Foreskin melanocyte (primary cell): ENCODE measurements at places on chromosomes 11 and 22.

DNA sequence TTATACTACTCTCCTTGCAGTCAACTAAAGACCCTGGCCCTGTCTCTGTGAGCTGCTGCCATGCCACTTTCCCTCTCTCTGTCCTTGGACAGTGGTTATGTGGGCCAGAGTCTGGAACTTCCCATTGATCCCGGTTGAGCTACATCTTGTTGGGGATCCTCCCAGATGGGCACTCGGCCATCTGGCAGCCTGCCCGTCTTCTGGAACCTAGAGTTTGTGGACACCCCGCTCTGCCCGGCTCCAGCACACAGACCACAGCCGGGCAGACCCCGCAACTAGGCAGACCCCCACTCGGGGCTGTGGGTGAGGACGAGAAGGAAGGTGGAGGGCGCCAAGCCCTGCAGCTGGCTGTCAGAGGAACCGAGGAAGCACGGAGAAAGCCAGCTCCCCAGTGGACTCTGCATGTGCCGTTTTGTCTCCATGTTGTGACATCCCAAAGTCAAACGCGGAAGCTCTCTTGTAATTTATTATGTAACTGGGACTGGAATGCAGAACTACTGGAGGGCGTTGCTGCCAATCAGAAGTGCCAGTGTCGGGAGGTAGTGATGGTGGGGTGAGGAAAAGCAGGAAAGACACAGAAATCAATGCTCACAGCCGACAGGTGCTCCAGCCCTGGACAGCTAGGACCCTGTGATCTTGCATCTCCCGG is 207.7 kb downstream of the CEP164 start:
- DNase-seq: no peak

DNA sequence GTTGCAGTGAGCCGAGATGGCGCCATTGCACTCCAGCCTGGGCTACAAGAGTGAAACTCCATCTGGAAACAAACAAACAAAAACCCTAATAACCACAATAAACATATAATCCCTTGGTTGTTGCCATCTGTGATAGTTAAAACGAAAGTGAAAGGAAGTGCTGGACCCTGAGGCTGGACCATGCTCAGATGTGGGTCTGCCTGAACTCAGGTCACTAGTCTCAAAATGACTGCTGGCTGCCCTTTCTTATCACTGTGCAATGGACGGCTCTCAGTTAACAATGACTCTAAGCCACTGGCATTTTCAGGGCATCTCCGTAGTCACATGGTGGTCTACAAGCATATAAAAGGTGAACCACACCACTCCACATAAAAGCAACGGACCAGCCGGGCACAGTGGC is 48.2 kb upstream of the FTH1 start:
- DNase-seq: no peak

DNA sequence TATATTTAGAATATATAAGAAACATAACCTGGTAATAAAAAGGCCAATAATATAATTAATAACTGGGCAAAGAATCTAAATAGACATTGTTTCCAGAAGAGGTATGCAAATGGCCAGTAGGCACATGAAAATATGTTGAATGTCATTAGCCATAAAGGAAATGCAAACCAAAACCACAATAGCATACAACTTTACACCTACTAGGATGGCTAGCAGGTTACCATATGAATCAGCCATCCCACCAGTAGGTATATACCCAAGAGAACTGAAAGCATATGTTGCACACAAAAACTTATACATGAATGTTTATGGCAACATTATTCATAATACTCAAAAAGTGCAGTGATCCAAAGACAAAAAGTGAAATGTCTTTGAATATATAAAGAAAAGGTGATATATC is 2.7 kb upstream of the OR2D2 start:
- no peak for DNase-seq

DNA sequence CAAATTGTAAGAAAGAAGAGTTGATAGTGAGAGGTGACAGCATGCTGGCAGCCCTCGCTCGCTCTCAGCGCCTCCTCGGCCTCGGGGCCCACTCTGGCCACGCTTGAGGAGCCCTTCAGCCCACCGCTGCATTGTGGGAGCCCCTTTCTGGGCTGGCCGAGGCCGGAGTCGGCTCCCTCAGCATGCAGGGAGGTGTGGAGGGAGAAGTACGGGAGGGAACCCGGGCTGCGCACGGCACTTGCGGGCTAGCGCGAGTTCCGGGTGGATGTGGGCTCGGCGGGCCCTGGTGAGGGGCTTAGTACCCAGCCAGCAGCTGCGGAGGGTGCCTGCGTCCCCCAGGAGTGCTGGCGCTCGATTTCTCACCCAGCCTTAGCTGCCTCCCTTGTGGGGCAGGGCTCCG is 539.7 kb upstream of the CCDC179 start:
- no peak for DNase-seq

GRCh38 chr11:111730871-111731591 is 35.2 kb downstream of the PPP2R1B start:
- DNase-seq: peak; percentile 28

DNA sequence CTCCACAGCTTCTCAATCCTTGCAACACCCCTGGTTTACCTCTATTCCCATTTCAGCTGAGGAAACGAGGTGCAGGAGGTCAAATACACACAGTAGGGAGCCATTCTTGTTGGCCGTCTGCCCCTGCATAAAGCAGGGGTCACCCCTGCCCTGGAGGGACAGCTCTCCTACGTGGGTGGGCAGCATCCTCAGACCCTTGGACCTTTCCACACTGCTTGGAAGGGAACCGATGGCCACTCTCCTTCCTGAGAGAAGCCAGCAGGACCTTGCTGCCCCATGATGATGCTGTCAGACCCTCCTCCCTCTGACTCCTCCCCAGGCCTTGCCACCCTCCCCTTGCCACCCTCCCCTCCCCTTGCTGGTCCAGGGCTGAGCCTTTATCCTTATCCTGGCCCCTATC is 121.1 kb upstream of the SYT13 start:
- no peak for DNase-seq

- DNase-seq: no peak
These were observed 5.4 kb downstream of the TRABD start for GRCh38 chr22:50190941-50191741.

DNA sequence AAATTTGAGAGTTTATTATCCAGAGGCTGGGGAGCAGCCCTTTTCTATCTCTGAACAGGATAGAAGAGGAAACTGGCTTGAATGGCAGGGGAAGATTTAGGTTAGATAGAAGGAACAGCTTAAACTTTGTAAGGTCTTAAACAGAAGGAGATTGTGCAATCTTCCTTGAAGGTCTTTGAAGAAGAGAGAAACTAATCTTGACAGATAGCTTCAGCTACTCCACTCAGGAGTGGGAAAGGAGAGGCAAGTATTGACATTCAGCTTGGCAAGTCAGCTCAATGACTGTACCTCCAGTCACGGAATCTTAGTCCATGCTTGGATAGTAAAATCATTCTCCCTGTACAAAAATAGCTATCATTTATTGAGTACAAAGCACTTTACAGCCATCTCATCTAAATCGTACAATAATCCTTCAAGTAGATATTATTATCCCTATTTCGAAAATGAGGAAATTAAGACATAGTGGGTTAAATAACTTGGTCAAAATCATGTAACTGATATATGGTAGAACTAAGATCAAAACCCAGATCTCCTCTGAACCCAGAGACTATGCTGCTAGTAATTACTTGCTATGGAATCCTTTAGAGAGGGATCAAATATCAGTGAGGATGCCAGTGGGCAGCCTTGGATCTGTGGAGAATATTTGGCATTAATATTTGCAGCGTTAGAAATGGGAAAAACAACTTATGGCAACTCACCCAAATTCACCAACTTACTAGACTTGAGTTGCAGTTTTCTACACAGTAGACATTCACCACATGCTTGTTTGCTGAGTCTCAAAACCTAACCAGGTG is 14.6 kb downstream of the C11orf97 start:
- no peak for DNase-seq

- no peak for DNase-seq
These were observed 10.4 kb downstream of the OR52K2 start for GRCh38 chr11:4459500-4459899.
